ENCODE measurements at places on chromosomes 4 and X.

DNA sequence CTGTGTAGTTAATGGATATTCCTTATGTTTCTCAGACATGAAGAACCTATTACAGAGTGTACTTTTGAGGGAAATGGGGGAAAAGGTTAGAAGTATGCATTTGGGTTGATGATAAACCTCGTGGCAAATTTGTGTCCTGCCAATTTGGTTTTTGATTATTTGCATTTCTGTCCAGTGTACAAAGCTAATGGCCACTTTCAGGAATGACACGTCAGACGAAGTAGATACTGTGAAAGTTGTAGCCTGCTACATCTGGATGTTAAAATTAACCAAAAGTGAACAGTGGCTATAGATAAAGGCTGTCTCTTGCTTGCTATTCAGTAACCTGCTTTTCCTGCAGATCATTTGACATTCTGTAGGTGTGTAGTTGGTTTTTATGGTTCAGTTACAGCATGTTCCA is 1.0 kb downstream of the PRDX4 start:
- no peak for DNase-seq

DNA sequence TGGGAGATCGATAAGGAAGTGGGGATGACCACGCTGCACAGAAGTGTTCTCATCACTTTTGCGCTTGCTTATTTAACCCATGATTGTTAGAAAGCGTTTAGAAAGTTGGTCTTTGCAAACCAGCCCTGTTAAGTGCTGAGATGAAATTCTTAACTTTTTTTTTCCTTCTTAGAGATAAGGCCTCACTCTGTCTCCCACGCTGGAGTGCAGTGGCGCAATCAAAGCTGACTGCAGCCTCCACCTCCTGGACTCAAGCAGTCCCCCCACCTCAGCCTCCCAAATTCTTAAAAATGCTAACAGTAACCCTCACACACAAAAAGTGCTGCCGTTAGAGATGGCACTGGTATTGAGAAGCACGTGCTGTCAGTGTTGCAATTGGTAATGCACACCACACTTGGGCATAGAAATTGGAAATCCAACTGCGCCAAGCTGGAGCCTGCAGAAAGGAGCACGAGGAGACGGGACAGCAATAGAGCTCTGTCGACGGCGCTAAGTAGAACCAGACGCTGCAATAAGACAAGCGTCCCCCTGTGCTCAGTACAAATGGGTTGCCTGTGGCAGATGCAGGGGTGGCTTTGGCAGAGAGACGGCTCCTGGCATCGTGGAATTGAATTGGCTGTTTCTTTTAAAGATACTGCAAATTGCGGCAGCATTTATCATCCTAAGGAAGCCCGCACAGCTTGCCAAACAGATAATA is 113.4 kb downstream of the TBL1X start:
- no peak for DNase-seq

DNA sequence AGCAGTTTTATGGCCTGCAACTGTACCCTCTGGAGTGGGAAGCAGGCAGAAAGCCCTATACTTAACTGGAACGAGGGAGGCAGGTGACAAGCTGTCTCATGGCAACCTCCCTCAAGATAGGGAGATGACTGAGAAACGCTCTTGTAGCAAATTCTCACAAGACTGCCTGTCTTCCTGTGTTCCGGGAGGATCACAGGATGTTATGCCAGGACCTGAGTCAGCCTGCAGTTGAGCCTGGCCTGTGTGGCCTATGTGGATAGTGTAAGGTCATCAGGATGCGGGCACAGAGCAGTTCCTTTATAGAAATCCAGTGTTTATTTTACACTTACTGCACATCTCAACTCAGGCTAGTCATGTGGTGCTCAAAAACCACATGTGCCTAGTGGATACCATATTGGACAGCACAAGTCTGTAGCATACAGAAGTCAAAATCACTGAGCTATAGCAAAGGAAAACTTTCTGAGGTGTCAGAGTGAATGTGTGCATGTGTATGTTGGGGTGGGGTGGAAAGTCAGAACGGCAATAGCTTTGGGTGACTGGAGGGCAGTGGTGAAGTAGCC is 25.2 kb downstream of the TAF7L start:
- no peak for DNase-seq

DNA sequence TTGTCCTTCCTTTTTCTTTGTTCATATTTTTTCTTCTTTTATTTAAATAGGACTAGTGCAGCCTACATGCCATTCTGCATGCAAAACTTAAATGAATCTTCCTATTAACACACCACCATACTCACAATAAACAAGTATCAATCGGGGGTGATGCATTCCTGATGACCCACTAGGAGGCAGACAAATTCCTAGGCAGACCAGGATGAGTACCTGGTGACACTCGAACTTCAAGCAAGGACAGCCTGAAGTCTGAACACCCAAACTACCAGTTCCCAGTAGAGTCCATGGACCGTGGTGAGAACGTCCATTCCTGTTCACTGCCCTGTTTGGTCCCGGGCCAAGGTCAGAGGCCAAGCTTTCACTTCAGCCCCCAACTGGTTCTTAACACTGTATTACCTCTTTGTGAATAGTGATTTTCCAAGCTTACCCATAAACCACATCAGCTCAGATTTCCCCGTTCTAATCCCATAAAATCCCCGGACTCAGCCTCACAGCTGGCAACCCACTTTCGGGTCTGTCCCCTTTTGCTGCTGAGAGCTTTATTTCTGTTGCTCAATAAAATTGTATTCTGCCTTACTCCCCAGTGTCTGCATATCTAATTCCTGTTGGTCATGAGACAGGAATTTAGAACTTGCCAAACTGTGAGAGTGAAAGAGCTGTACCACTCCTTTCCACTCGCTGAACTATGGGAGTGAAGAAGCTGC is 1286.6 kb downstream of the FSTL5 start:
- DNase-seq, result no peak

GRCh38 chrX:2521092-2521926 is 20.5 kb upstream of the DHRSX start:
- no peak for DNase-seq

DNA sequence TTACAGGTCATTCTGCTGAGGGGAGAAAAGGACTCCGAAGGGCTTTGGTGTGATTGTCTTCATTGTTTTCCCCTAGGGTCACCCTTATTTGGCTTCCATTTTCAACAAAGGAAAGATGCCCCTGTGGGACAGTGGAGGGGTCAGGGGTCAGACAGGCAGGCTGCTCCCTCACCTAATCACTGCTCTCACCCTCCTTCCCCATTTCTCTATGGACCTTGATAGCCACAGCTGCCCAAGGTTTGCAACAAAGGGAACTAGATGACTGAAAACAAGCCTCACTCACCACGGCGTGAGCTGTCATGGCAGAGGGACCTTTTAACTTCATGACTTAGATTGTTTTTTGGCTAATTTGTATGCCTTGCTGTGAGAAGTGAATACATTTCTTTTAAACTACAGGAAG is 40.7 kb downstream of the C4orf51 start:
- DNase-seq, result no peak

DNA sequence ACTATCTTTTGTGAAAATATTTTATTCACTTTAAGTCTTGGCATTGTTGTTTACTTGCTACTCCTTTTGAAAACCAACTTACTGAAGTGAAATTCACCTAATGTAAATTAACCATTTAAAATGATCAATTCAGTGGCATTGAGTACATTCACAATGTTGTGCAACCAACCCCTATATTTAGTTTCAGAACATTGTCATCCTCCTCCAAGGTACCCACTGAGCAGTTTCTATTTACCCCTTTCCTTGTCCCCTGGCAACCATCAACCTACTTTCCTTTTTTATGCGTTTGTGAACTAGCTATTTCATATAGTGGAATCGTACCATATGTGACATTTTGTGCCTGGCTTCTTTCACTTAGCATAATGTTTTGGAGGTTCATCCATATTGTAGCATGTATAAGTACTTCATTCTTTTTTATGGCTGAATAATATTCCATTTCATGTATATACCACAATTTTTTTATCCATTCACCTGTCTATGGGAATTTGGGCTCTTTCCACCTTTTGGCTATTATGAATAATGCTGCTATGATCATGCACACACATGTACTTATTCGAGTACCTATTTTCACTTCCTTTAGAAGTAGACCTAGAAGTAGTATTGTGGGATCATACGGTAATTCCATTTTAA is 85.0 kb downstream of the WWC2 start:
- DNase-seq, result no peak

DNA sequence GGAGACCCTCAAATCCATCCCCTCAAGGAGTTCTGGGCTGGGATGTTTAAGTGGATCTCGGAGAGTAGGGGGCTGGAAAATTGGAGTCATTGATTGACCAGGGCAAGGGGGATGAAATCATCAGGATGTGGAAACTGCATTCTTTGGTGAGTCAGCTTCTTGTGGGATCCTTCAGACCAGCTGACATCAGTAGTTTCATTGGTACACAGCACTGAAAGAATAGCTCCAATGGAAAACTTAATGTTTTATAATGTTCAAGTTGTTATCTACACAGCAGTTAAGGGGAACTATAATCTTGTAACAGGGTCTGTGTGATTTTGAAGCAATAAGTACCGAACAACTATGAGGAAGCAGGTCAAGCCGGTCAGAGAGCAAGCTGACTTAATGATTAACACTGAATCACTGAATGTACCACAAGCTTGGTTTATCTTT is 506.1 kb downstream of the RPA4 start:
- peak; percentile 14 for DNase-seq

DNA sequence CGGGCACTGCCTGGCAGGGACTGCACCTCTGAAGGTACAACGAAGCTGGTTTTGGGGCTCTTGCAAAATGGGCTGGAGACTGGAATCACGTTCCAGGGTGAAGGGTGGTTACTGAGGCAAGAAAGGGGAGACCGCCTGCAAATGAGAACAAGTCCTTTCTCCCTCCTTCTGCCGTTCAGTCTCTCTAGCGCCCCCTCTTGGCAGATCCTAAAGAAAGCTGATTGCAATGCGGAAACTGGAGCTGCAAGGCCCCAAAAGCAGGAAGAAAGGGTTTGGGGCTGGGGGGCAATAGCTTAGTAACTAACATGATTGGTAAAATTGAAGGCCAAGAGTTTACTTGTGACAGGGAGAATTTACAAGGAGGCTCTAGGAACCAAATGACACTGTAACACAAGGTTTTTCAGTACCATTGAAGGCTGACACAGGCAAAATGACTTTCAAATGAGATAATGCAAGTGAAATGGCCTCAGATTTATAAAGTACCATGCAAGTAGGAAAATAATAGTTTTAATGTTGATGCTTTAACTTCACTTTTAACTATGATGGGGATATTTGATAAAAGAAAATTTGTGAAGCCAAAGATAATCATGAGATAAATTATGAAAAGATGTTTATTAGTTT is 222.7 kb upstream of the HAND2 start:
- DNase-seq, result no peak

- no peak for DNase-seq
These were observed 18.5 kb upstream of the HOPX start for GRCh38 chr4:56699537-56700105.

DNA sequence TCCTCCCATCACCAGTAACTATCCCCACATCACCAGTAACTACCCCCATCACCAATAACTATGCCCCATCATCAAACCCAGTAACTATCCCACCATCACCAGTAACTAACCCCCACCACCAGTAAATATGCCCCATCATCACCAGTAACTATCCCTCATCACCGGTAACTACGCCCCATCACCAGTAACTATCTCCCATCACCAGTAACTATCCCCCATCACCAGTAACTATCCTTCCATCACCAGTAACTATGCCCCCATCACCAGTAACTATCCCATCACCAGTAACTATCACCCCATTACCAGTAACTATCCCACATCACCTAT is 2.9 kb downstream of the ASMTL start:
- DNase-seq, result no peak

DNA sequence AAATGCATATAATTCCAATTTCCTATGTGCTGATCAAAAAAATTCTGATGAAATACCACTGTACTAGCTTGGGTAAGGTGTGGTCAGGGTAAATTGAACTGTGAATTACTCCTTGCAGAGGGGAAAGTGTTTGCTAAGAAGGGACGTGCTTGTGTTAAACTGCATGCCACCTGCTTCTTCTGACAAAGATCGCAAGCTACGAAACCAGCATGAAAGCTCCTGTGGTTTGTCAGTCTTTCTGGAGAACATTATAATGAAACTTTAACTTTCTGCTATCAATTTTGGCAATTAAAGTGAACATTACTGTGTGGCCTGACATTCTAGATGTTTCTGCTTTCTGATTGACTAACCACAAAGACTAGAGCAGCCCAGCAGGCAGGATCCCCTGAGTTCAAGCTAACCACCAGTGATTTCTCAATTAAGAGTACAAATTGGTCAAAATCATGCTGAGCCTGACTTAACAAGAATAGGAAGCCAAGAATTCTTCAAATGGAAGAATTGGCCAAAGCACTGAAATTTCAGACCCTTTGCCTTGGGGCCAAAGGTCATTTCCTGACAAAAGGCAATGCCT is 239.0 kb downstream of the SLITRK2 start:
- no peak for DNase-seq

- no peak for DNase-seq
These were observed 186.2 kb downstream of the PRDM5 start for GRCh38 chr4:120736312-120736711.

- DNase-seq, result no peak
These were observed 24.6 kb downstream of the PIGG start for GRCh38 chr4:523601-524000.

- DNase-seq, result peak; percentile 7
These were observed 94.7 kb upstream of the DIPK2B start for GRCh38 chrX:45295259-45295986.

DNA sequence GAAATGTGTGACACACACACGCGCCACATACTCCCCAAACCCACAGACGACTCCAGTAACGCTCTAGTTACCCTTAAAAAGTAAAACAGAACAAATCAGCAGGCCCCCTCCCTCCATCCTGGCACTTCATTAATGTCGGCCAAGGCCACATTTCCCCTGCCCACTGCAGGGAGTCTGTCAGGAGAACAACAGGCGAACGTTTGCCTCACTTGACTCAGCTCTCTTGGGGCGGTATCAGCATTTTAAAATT is 671 bp upstream of the FHIP1A start:
- DNase-seq, result no peak

Measured in AG09319 (cell line).